ENCODE measurements at places on chromosomes 6 and 20. TPM values are rescaled to one million over a fixed set of nuclear protein-coding genes. Genes with fewer than 3 reads are reported as not detected.

- no peak overlapping the region for H3K4me3 ChIP-seq
- no peaks in the 10 kb centered on the region for H3K36me3 ChIP-seq
- no peaks in the 10 kb centered on the region for H3K27me3 ChIP-seq
- no peak overlapping the region for H3K27ac ChIP-seq
- no peak for DNase-seq
Measured at GRCh38 chr6:80098392-80098791, 8.1 kb upstream of the BCKDHB start.

Gene RGS17
- 0.49 TPM for polyA plus RNA-seq

DNA sequence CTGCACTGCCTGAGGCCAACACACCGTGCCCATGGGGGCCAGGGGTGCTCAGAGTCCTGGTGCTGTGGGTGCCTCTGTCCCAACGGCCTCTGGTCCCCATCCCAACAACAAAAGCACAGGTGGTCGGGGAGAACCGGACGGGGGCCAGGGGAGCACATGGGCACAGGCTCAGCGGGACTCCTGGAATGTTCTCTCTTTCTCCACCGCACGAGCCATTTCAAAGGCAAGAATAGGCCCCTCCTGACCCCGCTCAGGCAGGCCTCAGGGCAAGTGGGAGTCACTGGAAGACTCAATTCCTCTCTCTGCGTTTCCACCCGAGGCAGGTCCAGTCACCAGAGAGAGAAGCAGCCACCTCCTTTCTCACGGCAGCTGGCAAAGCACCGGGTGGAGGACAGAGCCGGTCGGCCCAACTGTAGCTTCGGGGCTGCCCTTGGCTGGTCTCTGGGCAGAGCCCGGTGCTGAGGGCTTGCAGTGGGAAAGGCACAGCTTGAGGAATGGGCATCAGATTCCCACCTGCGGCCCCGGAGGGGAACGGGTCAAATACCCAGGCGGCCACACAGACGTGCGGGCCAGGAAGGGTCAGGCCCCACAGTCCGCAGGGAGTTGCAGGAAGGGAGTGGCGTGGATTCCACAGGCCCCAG lies 55.2 kb downstream of the KCNQ2 start:
- no peak overlapping the region for H3K4me3 ChIP-seq
- H3K27me3 ChIP-seq: no peaks in the 10 kb centered on the region
- no peak for DNase-seq
- H3K4me1 ChIP-seq: no peaks in the 10 kb centered on the region
- H3K36me3 ChIP-seq: no peaks in the 10 kb centered on the region

Gene ZSCAN26
- polyA plus RNA-seq: 15.8 TPM
